Tibial artery (tissue), 4 donors: ENCODE measurements at places on chromosomes 3 and 15.

DNA sequence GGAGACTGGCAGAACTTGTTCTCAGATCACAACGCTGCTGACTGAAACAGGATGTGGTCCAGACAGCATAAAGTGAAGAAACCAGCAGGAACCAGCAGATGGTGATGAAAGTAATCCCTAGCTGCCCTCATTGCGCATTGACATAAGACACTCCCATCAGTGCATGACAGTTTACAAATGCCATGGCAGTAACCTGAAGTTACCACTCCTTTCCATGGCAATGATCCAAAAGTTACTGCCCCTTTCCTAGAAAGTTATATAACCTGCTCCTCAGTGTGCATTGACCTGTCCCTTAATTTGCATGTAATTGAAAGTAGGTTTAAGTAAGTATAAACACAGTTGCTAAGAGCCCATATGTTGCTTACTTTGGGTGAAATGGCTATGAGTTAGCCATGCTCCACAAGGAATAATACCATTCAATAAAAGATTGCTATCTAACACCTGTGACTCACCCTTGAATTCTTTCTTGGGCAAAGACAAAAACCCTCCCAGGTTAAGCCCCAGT lies 149.1 kb upstream of the CD96 start:
- no peak for DNase-seq

GRCh38 chr3:188407158-188407880 lies 253.4 kb downstream of the LPP start:
- DNase-seq: no peak

- DNase-seq: no peak
Measured at GRCh38 chr15:40420793-40421192, 15.2 kb downstream of the IVD start.

- no peak for DNase-seq
Measured at GRCh38 chr3:37610529-37610928, 251.2 kb upstream of the CTDSPL start.

DNA sequence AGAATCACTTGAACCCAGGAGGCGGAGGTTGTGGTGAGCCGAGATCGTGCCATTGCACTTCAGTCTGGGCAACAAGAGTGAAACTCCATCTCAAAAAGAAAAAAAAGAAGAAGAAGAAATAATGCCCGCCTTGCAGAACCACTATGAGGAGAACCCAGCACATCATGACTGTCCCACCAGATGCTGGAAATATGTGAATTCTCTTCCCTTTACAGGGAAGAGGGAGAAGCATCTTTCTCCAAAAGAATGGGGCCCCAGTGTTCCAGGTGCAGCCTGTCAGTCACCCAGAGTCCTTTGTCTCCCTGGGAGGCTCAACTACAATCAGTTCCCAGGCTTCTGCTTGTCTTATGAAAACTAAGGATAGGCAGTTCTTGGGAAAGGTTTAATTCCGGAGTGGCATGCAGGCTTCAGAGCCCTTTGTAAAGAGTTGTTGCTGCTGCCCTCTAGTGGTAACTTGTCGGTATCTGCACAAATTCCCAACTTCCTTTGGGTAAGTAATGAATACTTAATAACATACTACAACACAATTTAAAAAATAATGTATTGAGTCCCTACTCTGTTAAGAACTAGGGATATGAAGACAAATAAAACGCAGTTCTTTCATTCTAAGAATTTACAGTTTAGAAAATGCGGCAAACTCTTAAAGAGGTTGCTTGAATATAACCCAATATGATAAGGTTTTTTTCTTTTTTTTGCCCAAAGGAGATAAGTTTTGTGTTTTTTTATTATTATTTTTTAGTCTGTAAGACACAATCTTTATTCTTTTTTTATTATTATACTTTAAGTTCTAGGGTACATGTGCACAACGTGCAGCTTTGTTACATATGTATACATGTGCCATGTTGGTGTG lies 18.6 kb upstream of the TICRR start:
- peak; percentile 55 for DNase-seq
